Substantia nigra (tissue), 51 donors: ENCODE measurements at places on chromosomes 6 and 20.

DNA sequence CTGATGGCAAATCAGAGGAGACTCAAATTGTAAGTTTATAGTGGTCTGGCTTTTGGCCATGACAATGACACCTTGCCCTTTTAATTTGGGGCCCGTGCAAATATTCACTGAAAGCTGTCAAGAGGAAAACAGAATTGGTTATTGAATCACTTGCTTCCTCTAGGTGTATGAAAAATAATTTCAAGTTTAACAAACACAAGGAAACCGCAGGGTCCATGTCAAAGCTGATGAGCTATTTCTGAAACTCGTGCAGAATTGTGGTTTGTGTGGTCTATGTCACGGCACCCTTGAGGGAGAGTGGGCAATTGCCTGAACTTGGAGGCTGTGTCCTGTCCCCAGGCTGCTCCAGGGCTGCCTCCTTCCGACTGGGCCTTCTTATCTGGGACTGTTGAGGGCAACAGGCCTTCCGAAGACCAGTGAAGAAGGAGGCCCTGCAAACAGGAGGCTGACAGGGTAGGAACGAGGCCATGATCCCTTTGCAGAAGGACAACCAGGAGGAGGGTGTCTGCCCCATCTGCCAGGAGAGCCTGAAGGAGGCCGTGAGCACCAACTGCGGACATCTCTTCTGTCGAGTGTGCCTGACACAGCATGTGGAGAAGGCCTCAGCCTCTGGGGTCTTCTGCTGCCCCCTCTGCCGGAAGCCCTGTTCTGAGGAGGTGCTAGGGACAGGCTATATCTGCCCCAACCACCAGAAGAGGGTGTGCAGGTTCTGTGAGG is 788 bp downstream of the TRIM40 start:
- DNase-seq: no peak

GRCh38 chr6:163659803-163660202 is 245.3 kb downstream of the QKI start:
- DNase-seq: no peak

DNA sequence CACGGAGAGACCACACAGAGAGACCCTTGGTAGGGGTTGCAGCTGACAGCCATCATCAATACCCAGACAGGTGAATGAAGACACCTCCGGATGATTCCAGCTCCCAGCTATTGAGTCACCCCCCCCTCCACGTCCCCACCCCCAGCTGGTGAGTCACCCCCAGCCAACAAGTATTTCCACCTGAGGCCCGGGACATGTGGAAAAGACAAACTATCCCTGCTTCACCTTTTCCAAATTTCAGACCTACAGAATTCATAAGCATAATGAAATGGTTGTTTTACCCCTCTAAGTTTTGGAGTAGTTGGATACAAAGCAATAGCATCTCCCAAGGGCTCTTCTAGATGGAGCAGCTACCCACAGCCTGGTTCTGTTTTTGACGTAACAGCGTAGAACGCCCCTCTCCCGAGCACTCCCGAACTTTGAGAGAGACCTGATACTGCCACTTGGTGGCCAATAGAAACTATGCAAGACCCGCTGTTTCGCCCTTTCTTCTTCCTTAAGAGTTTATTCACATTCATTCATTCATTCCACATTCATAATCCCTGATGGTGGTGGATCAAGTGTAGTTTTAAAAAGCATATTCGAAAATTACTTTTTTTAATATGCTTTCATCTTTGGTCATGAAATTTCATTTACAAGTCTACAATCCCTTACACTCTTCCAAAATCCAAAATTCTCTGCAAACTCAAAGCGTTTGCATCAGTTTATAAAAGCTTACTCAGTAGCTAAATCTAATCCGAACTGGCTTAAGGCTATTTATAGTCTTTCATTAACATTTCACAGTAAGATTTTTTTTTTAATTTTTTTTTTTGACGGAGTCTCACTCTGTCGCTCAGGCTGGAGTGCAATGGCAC is 15.1 kb upstream of the PPP1R16B start:
- DNase-seq: no peak

- no peak for DNase-seq
These were observed 443.0 kb downstream of the PKHD1 start for GRCh38 chr6:51644426-51644825.

DNA sequence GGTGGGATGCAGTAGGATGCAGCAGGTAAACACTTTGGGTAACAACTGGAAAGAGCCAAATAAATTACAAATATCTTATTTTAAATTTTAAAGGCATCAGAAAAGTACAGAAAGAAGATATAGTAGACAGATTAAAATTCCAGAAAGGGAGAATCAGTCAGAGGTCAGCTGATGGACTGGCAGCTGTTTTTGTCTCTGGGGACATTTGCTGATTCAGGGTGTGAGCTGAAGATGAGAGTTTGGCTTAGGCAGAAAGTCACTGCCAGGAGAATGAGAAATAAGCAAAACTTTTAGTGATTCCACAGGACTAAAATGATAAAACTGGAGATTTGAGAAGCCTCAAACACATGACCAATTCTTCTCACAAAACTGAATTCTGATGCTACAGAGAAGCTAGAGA is 39.5 kb downstream of the AHI1 start:
- no peak for DNase-seq

- DNase-seq: no peak
These were observed 119.8 kb upstream of the NRSN1 start for GRCh38 chr6:24006254-24006653.

- no peak for DNase-seq
These were observed 203.9 kb downstream of the PHF3 start for GRCh38 chr6:63839485-63839884.

DNA sequence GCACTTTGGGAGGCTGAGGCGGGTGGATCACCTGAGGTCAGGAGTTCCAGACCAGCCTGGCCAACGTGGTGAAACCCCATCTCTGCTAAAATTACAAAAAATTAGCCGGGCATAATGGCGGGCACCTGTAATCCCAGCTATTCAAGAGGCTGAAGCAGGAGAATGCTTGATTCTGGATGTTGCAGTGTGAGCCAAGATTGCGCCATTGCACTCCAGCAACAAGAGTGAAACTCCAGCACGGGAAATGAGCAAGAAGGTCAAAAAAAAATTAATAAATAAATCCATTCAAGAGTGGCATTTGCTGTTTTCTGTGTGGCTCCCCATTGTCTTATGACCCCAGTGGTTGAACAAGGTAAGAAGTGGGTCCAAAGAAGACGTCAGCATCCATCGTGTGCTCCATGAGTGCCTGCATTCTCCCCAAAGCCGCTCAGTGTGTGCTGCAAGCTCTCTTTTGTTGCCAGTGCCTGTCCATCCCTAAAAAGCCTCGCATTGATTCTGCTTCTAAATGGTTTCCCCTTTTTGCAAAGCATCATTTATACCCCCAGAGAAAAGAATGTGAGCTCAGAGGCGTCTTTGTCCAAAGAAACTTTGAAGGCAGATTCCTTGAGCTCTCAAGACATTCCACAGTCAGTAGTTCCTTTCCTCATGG is 38.8 kb upstream of the MAP3K4 start:
- DNase-seq: no peak

DNA sequence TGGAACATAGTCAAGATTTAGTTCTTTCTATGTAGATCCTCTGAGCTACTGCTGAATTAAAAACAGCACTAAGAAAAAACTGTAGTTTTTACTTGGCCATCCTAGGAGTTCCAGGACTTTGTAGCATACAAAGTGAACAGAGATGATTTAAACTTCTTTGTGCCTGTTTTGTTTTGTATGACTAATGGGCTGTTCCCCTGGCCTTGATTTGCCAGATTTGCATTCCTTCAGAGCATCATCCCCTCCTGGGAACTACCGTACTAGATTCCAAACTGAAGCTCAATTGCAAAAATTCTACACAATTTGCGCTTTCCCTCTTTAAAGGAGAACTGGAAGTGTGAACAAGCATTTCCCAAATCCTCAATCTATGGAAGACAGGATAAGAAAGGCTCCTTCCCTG is 23.1 kb downstream of the ACOT13 start:
- DNase-seq: no peak

- DNase-seq: no peak
These were observed 47.2 kb upstream of the CCN2 start for GRCh38 chr6:131998255-131998982.

- DNase-seq: no peak
These were observed 15.7 kb downstream of the ADISSP start for GRCh38 chr20:3751675-3752385.
